ENCODE measurements at places on chromosomes 6 and 20. TPM values are rescaled to one million over a fixed set of nuclear protein-coding genes. Genes with fewer than 3 reads are reported as not detected.

DNA sequence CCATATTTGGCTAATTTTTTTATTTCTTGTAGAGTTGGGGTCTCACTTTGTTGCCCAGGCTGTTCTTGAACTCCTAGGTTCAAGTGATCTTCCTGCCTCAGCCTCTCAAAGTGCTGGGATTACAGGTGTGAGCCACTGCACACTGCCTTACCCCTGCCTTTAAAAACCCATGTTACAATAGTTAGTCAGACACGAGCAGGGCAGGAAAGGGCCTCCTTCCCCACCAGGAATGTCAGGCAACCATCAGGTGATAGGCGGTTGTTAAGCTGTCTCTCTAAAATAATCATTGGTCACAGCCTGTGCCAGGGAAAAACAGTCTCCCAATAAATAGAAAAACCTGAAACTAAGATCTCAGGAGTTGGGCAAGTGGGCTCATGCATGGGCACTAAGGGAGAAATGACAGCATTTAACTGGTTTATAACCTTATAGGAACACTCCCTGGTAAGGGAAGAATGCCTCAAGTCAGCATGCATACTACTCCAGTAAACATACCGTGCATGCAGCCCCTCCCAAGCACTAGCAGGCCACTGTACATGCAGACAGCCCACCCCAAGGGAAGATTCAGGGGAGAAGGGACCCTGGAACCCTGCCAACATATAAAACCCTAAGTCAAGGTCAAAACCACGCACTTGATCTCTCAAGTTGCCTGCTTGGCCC lies 8.4 kb downstream of the OR2H2 start:
- DNase-seq, result no peak

GRCh38 chr6:108526739-108527174 lies 34.0 kb upstream of the FOXO3 start:
- no peak for DNase-seq

- DNase-seq, result no peak
Measured at GRCh38 chr6:166921570-166921969, 34.8 kb downstream of the RNASET2 start.

DNA sequence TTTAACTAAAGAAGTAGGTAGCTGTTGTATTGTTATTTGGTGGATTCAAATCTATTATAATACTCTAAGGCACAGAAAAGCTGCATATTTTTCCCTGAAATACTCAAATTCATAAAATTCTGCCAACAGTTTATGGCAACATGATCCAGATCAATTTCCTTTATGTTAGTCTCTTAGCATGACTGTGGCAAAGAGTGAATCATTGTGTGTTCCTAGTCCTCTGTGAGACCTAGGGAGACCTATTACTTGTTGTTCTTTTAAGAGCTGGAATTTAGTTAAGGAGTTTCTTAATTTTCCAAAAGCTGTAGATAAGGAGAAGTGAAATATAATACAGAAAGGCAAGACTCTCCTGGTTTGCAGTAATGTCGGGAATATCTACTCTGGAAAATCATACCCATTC lies 149.6 kb downstream of the RIMS1 start:
- no peak for DNase-seq

DNA sequence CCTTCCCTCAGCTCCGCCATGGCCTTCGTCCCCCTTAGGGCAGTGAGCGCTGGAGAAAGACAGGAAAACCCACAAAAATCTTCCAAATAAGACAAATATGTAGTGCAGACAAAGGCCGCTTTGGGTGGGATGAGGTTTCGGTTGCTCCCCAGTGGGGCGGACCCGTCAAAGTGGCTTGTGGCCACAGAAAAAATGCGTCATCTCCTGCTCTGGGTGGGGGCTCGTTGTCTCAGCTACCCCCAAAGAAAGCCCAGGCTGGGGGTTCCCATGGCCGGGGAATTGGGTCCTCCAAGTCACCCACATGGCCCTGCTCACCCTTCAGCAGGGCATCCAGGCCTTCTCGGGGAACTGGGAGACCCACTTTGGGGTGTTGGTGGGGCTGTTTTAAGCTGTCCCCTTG lies 21.9 kb upstream of the SCUBE3 start:
- no peak for DNase-seq

GRCh38 chr6:133948472-133948871 lies 4.6 kb upstream of the TBPL1 start:
- DNase-seq, result no peak

- DNase-seq, result no peak
Measured at GRCh38 chr6:108438918-108439317, 121.8 kb upstream of the FOXO3 start.

- no peak for DNase-seq
Measured at GRCh38 chr6:41191569-41191968, 9.4 kb downstream of the TREML2 start.

GRCh38 chr20:43917380-43917779 lies 2.7 kb downstream of the TOX2 start:
- no peak for DNase-seq

DNA sequence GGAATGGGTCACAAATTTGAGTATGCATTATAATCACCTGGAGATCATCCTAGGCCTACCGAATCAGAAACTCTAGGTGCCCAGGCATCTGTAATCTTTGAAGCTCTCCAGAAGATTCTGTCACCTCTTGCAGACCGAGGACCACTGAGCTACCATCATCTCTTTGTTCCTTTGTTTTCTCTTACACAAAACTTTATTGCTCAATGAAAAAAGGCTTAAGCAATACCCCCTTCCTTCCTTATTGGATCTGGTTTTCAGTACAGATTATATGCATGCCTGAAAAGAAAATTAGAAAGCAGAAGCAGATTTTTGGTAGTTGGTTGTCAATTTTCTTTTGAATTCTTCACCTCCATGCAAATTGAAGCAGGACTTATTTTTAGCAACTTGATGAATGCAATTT lies 31.3 kb downstream of the STX11 start:
- no peak for DNase-seq

DNA sequence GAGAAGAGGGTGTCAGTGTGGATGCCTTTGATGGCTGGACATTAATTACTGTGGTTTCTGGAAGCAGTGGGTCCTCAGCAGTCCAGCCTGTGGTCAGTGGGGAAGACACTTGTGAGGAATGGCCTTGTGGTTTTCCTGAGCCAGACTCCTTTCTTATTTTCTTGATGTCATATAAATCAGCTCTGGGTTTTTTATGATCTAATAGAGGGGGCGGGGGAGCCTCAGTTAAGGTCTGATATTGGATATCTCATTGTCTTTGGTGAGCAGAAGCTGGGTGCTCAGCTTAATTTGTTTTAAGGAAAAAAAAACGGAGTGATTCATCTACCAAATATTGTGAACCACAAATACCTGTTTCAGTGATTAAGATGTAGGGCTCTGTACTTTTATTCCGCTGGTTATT lies 62.1 kb downstream of the OTOR start:
- no peak for DNase-seq

DNA sequence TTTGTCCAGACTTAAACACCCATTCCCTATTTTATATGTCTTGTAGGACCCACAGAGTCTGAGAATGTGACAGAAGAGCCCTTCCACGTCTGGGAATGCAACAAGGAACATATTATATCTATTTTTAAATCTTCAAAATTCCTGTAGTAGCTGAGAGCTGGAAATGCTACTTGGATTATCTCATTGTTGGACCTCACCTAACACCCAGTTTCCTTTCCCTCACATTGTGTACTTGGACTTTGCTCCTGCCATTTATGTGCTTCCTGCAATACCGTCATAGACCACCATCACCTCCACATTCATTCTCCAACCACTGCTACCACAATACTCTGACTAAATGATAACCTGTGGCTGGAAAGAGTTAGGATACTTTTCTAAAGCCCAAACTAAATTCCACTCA lies 335.4 kb downstream of the COL12A1 start:
- DNase-seq, result no peak

DNA sequence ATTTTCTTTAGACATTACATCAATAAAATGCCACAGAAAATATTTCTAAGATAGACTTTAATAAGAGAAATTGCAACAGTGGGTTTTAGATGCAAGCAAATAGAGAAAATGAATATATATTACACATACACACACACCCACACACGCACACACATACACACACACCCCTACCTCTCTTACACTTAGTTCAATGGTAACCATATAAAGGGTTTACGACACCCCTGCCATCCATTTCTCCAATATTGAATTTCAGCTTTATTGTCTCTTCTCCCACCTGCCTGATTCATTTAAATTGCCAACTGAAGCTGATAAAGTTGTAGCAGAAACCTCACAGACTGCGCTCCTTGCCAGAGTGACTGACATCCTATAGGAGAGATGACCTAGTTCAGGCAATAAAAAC lies 154.6 kb downstream of the ADAT2 start:
- no peak for DNase-seq

DNA sequence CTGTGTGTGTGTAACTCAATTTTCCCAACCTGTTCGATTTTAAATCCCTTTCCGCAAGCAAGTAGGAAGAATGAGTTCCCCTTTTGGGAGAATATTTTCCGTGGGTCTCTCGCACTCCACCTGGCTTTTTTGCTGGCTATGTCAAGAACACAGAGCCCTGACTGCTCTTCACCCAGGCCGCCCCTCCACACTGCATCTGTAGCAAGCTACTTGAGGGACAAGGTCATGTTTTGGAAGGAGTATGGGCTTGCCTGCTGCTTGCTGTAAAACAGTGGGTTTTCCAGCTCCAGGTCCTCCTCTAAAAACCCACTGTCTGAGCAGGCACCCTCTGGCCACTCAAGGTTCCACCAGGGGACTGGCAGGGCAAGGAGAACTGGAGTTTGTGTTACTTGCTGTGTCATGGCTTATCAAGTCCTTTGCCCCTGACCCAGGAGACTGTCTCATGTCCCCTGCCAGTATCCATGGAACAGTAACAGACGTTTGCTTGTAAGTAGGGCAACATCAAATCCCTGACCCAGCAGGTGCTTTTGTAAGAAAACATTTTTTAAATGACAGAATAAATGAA lies 35.5 kb upstream of the SYNJ2 start:
- DNase-seq, result no peak

DNA sequence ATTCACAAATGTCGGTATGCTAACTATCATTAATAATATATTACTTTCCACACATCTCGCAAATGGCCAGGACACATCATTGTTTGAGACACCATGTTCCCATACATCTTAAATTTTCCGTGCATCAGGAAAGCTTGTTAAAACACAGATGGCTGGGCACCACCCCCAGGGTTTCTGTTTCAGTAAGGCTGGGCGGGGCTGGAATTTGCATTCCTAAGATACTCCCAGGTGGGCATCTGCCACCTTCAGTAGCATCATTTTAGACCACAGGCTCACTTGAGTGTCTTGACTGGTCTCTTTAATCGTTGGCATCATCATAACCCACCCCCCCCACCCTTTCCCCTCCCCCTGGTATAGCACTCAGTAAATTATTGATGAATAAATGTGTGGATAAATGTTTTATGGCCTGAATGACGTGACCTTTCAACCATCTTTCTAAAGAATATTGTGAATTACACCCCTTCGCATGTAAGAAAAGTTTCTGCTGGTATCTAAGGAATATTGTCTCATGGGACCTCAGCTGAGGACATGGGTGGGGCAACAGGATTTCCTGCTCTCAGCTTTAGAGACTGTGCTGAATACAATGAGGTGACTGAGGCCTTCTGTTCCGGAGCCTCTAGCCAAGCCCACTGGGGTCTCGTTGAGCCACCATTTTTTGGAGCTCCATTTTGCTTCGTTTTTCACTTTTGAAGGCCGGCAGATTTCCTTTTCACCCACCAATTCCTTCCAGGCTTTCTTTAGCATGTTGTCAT lies 124.1 kb upstream of the NEDD9 start:
- no peak for DNase-seq

GRCh38 chr6:135439549-135439948 lies 58.0 kb downstream of the AHI1 start:
- no peak for DNase-seq

DNA sequence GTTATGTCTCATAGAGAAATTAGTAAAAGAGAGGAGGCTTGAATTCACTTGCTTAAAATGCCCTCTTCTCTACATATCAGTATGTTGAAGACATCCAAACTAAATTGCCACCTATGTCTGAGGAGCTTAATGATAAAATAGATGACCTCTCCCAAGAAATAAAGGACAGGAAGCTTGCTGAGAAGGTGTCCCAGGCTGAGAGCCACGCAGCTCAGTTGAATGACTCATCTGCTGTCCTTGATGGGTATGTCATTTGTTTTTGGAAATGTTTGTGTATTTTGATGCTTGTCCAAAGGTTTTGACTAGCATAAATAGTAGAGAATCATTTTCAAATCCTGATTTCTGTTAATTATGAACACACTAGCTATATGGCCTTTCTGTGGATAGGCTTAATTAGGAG lies 307.7 kb downstream of the ARHGAP18 start:
- DNase-seq, result no peak

- DNase-seq, result no peak
Measured at GRCh38 chr20:23602241-23602640, 3.5 kb downstream of the CST9 start.

- DNase-seq, result no peak
Measured at GRCh38 chr6:44590471-44590870, 203.0 kb downstream of the CDC5L start.

GRCh38 chr20:33696448-33696847 lies 10.3 kb upstream of the E2F1 start:
- DNase-seq, result no peak

DNA sequence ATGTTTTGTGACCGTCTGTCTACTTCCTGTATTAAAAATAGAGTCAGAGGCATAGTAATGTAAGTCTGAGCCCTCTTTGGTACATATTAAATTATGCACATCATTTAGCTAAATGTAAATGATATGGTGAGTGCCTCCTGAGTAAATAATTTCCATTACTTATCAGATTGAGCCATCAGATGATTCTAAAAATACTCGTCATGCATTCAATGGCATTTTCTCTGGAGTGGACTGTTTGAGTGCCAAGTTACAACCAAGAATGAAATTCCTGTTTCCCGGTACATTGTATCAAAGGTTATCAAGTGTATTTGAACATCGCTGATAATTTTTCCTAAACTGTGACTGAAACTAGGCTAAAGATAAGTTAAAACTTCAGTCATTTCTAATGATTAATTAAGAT lies 81.0 kb downstream of the AKAP7 start:
- no peak for DNase-seq

GRCh38 chr6:44037847-44038542 lies 89.3 kb downstream of the MRPL14 start:
- no peak for DNase-seq

DNA sequence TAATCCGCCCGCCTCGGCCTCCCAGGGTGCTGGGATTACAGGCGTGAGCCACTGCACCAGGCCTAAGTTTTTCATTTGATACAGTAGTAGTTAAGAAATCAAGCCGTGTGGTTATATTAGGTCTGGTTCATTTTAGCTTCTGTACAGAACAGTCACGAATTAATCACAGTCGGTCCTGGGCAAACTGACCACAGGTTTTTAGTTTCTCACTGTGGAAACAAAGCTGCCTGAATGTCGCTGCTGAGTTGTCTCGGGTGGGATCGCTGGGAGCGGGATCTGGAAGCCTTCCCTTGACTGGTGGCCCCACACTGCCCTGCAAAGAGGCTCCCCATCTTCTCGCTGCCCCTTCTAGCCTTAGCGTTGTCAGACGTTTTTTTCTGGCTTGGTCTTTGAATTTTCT lies 18.6 kb downstream of the UCKL1 start:
- DNase-seq, result no peak

The FOXS1 gene
- total RNA-seq, result not detected

The ADAT2 gene
- total RNA-seq, result 37.6 TPM

The BPI gene
- total RNA-seq, result not detected

The RHAG gene
- total RNA-seq, result not detected

The WRNIP1 gene
- 47.2 TPM for total RNA-seq

The CST1 gene
- total RNA-seq, result not detected

The OTOR gene
- total RNA-seq, result not detected

The FOXC1 gene
- 0.05 TPM for total RNA-seq

The EYS gene
- total RNA-seq, result not detected
